NCI-H774 (cell line): ENCODE measurements at places on chromosomes 3 and 15.

DNA sequence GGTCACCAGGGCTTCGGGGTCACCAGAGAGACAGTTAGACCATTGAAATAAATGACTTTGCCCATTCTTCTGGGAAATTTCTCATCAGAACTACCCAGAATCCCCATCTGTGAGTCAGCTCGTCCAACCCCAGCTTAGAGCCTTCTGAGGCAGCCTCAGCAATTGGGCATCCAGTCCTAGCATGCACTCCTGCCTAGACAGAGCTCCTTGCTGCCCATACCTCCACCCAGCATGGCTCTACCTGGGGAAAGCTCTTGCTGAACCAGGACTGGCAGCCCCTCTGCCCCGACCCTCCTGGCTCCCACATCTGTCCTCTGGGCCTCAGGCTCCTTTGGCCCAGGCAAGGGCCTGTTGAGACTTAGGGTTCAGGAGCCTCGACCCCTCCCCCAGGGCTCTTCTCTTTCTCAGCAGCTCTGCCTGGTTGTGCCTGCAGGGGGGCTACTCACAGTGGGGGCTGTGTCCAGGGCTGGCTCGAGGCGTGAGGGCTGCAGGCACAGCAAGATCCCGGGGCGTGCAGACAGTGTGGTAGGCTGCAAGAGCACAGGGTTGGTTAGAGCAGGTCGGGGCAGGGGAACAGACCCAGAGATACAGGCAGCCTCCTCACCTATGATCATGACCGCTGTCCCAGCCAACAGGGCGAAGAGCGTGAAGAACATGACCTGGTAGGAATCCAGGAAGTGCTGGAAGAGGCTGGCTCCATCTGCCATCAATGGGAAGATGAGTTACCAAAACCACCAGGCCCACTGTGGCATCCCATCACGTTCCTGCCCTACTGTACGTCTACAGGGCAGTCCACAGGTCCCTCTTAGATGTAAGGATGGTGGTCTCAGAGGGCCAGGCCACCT, 101.3 kb downstream of the NUP210 start:
- DNase-seq, result no peak

DNA sequence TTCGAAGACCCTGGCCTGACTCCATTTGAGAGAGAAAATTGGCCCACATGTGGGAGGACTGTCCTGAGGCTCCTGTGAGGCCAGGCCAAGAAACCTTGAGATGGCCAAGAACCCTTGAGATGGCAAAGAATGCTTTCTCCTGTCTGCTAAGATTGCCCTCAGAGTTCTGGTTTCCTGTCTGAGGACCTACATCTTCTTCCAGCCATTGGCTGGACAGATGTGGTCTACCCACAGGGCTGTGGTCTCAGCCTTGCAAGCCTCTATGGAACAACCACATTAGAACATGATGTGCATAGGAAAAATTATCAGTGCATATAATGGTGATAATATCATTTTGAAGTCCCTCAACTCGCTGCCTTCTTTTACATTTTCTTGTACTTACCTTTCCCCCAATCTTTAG, 10.8 kb upstream of the RASA2 start:
- DNase-seq, result no peak

- no peak for DNase-seq
Measured at GRCh38 chr3:127193341-127193740, 410 bp downstream of the PRR23E start.

GRCh38 chr3:167743799-167744198, 8.3 kb downstream of the SERPINI1 start:
- no peak for DNase-seq

GRCh38 chr3:11651900-11652299, 8.2 kb upstream of the VGLL4 start:
- no peak for DNase-seq

GRCh38 chr3:134896696-134897095, 101.6 kb downstream of the EPHB1 start:
- DNase-seq, result no peak

DNA sequence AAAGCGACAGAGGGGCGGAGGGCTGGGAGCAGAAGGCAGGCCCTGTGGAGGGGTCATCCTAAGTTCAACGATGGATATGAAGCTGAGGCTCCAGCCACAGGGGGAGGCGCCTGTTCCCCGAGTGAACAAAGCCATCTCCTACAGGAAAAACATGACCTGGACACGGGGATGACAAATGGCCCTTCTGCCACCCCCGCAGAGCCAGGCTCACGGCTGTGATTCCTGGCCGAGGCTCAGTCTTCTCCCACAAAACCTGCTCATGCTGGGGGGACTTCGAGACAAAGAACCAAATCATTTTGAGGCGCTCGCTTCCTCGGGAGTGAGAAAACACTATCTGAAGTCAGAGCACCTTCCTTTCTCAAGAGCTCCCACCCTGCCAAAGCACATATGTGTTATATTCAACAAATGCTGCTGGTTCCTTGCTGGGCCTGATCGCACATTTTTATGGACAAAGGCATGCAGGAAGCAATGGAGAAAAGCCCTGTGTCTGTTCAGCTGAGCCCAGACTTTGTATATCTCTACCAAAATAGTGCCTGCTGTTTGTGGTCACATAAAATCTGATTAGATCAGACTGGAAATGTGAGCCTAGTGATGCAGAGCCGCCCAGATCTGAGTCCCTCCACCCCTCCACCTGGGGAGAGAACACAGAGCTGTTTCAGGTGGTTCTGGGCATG, 5.6 kb downstream of the RBP1 start:
- no peak for DNase-seq

- DNase-seq, result no peak
Measured at GRCh38 chr3:27467545-27467944, 16.6 kb downstream of the SLC4A7 start.

DNA sequence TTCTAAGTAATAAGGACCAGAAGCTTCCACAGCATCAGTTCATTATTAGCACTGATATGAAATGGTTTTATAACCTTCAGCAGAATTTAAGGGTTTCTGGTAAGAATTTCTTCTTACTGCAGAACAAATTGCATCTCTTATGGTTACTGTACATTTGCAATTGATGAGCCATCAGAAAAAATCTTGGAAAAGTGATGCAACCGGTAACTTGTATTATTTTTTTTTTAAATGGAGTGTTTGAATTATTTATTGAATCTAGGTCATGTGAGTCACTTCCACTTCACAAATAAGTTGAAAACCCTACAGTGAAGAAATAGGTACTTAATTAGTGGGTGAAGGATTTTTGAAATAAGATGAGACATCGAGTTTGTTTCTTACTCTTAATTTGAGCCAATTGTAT, 786.0 kb downstream of the TUSC7 start:
- DNase-seq, result no peak

GRCh38 chr3:191076903-191077552, 122.0 kb upstream of the OSTN start:
- DNase-seq, result no peak

DNA sequence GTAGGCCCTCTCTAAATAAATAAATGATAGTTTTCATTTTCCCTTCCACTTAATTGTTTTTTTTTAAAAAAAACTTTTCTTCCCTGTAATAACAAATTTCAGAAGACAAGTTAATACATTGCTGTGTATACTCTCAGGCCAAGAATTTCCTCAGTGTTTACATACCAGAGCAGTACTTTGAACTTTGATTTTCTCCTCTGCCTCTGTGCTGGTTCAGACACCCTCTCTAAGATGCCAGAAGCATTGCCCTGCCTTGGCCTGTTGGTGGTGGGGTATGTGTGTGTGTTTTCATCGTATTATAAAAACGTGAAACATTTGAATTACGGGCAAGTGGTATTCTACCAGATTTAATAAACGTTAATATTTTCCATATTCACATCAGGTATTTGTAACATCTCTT, 70.1 kb downstream of the SMAD3 start:
- no peak for DNase-seq
